NCI-H1105 (cell line): ENCODE measurements at places on chromosomes 12 and 14.
A peak's percentile ranks its signal among the peaks of the same experiment; 100 is the strongest.

- DNase-seq = no peak
Observed at GRCh38 chr12:110776410-110776809, 33.7 kb upstream of the PPP1CC start.

DNA sequence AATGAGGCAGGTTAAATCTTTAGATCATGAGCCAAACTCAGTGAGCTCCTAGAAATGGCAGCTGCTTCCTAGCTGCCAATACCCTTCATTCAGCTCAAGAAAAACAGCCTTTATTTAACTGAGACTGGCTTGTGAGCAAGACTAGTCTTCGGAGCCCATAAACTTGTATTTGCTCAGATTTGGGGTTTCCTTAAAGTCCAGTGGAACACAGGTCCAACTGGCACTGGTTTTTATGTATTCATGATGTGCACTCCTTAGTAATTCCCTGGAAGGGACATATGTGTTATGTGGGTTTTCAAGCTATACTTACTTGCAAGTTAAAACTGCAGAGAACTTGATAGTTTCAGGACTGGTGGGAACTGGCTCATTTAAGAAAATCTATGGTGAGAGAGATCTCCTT is 380.1 kb upstream of the TMEM132C start:
- DNase-seq = no peak

- DNase-seq = no peak
Observed at GRCh38 chr12:46825591-46826414, at the start of gene SLC38A4. SLC38A4 (minus strand) TSS chr12:46825997; CDS start chr12:46793071, 32,926 bp downstream.

DNA sequence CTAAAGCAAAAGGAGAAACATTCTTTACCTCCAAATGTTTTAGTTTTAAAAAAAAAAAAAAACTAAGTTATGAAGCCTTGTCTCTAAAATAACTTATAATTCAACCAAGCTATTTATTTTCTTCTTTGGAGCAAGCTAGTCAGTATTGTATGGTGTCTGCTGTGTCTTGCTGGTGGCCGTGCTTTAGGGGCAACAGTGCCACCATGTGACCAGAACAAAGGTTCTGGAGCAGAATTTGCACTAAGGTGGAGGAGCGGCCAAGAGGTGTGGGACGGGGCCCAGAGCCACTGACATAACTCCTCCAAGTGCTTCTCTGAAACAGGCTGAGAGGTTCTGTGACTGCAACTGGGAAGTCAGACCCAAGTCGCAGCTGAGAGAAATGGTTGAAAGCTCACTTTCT is 4.5 kb downstream of the FICD start:
- no peak for DNase-seq

DNA sequence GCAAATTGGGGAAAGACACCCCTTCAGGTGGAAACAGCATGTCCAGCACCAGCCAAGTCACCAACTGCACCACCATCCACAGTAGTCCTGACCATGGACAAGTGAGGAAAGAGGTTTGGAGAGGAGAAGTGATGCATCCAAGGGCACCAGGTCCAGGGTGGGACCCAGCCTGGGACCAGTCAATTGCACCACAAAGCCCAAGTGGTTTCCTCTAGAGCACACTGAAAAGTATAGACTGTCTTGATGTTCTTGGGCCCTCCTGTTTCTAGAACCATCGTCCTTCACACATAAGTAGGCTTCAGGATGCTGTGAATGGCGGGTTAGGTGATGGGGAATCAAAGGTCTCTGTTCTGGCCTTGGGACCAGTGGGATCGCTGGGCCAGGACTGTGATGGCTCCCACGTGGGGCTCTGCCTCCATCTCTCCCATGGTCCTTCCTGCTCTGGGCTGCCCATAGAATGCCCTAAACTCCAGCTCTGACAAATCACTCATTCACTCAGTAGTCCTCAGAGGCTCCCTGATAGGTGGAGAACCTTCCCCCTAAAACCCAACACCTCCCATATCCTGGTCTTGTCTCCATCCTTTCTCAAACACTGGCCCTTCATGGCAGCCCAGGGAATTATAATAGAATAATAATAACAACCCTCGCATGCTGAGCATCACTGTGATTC is 9.2 kb downstream of the KRT79 start:
- DNase-seq = no peak

DNA sequence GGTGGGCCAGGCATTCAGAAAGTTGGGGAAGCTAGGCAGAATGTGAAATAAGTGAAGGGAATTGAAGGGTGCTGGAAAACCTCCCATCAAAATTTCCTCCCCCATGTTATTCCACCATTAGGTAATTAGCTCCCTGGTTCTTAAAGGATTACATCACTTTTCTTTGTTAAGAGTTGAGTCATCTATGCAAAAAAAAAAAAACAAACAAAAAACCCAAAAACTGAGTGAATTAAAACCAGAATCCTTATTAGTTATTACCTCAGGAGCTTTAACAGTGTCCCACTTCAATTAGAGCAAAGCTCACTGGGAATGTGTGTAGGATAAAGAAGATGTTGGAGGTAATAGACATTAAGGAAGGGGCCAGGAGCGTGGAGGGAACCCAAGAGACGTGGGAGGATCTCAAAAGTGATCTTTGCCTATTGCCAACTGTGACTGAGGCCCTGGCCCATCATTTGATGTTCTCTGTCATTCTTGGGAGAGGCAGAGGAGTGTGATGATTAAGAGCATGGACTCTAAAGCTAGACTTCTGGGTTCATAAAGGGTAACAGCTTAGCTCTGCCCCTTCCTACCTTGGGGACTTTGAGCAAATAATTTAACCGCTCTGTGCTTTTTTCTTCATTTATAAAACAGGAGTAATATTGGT is 364.7 kb downstream of the APAF1 start:
- no peak for DNase-seq

GRCh38 chr12:45966486-45966885 is 23.9 kb downstream of the SCAF11 start:
- DNase-seq = no peak

- no peak for DNase-seq
Observed at GRCh38 chr12:52362118-52362726, 5.1 kb downstream of the KRT85 start.

- DNase-seq = no peak
Observed at GRCh38 chr12:12425616-12426015, 68.7 kb downstream of the BORCS5 start.

DNA sequence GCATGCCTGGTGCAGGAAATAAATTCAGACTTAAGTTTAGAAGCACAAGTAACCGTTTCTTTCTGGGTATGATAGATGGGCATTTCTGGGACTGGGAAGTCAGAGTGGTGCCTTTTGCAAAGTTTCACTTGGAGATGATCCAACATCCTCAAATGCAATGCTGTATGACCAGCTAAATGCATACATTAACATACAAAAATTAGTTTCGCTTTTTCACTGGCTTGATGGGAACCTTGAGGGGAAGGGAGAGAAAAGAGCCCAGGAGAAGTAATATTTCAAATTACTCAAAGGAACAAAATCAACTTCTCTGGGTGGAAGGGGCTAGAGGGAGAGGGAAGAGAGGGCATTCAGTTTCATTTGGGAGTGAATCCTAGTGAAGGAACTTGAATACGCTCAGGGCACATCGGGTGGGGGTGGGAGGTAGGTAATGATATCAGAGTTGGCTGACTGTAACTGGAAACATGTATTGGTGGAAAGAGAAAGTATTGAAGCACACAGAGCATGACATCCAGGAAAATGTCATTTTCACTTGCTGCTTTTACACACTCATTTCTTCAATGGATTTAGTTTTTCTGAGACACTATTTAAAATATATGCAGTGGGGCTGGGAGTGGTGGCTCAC is 175.5 kb downstream of the PTPRO start:
- DNase-seq = no peak

- DNase-seq = no peak
Observed at GRCh38 chr14:89775151-89775550, 179.4 kb downstream of the EFCAB11 start.

DNA sequence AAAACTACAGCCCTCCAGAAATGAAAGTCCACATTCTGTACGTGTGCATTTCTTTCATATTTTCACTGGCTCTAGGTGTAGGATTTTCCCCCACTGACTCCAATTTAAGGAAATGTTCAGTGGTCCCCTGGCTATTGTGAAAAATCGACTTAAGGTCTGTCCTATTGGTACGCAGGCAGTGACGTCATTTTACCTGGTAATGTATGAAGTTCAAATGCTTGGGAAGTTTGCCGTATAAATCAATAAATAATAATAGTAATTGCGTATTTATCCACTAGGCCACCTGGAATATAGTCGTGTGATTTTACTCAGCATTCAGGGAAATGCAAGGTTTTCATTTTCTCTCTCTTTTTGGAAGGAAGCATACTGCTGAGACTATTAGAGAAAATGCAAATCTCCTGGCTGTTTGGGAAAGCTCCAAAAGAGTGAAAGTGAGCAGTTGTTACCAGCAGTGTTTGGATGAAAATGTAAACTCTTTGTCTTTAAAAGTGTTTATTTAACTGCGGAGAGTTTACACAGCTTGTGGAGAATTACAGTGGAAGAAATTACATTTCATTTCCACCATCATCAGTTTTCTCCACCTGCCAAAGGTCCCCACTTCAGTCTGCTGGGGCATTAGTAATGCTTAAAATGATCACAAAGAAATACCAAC is 107.0 kb downstream of the EXOC5 start:
- DNase-seq = peak; percentile 17

DNA sequence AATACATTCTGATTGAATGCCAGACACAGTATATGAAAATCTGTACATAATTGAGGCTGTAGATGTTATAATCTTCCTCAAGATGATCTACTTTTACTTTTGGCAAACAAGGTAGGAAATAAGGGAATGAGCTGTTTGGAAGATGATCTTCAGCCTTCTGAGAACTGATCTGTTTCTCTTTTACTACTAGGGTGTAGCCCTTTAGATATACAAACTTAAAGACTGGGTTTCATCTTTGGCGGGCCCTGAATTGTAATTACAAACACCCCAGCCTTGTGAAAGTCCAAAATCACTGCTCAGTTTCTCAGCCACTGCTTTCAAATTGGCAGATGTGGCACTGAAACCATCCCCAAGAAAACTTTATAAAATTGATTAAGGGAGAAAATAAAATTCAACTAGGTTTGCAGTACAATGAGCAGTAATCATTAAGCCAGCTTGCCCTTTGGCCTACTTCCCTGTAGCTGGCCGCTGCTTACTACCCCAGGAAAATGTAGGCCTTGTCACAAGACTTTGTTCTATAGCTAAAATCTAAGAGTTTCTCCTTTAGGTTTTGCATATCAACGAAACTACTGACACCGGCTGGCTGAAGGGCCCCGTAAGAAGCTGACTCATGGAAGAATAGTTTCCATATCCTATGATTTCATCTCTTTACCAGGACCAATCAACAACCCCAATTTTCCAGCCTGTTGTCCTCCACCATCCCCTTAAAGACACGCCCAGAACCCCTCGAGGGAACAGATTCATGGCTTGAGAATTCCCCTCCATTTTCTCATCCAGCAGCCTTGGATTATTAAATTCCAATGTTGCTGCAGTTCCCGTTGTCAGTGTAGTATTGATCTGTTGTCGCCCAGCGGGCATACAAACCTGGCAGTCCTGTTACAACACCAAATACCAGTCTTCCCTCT is 210.8 kb downstream of the PCNX1 start:
- DNase-seq = no peak

DNA sequence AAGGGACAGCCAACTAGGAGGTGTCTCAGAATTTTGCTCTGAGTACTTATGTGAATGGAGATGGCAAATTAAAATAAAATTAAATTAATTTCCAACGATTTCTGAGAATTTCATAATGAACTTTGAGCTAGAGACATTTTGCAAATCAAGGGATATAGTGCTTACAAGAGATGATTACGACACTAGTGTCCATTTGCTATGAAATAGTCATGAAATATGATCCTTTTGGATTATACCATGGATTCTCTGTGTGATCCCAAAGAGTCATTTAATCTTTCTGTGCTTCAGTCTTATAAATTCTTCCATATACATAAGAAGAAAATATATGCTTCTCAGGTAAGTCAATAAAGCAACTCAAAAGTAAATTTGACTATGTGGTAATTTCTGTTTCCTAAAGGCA is 240.6 kb downstream of the SLC25A21 start:
- DNase-seq = no peak

GRCh38 chr14:99576761-99577705 is 27.0 kb downstream of the CCDC85C start:
- DNase-seq = no peak

DNA sequence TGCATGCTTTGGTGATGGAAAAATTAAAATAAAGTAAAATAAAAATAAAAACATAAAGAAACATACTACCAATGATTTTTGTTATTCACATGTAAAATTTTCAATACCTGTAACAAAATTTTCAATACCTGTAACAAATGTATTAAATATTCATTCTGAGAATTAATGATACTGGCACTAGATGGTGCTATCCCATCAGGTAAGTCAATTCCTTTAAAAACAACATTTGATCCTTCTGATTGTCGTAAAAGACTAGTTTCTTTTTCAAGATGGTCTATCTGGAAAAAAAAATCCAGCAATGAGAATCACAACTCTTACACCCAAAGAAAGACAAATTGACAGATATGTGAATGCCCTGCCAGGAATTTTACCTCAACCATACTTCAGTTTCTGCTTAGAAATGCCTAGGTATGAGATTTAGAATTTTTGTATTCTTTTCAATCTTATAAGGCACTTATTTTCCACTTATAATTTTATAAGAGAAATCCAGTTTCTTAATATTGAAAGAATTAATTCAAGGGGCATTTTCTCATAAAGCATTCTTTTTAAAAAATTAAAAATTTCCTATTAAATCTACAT is 30.7 kb downstream of the CEP290 start:
- DNase-seq = peak; percentile 38

- DNase-seq = no peak
Observed at GRCh38 chr14:93035917-93036651, 79.6 kb downstream of the ITPK1 start.

DNA sequence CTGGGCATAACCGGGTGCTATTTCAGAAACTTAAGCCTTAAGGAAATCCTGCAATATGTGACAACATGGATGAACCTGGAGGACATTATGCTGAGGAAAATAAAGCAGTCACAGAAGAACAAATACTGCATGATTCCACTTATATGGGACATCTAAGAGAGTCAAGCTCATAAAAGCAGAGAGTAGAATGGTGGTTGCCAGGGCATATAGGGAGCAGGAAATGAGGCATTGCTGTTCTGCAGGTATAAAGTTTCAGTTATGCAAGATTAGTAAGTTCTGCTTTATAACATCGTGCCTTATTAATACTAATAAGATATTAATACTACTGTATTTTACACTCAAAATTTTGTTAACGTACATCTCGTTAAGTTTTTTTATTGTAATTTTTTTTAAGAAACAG is 124.2 kb upstream of the ATF1 start:
- no peak for DNase-seq

DNA sequence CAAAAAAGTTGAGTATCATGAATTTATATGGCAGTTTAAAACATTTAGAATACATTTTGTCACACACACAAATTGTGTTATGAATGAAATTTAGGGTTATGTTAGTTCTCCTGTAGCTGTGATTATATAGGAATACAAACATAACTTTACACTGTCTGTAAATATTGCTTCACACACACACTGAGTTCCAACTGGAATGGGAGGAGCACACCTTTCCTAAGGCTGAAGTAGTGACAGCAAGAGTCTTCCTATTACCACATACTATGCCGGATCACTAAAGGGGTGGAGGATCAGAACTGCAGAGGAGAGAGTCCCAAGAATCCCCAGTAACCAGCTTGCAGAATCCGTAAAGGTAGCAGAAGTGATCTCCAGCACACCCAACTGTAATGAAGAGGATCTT is 63.7 kb downstream of the DNAI7 start:
- no peak for DNase-seq
